ENCODE measurements at places on chromosomes 2 and 18.

GRCh38 chr18:60162388-60162787 is 210.2 kb downstream of the MC4R start:
- no peak for DNase-seq

DNA sequence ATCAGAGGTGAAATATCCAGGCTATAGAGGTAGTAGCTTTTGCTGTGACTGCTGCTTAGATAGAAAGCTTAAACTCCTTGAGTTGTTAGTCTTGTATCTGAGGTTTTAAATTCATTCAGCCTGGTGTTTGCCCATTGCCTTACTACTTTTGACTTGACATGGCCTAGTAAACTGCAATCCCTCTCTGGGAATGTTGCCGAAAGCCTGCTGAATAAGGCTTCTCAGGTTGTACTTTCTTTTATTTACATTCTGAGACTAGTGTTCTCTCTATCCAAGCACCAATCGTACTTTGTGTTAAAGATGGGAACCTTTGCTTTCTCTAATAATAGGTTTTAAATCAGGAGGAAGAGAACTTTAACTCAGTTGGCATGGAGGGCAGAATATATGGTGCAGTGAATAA is 357.6 kb upstream of the CWC22 start:
- no peak for DNase-seq

GRCh38 chr2:105627534-105627933 is 117.2 kb upstream of the NCK2 start:
- no peak for DNase-seq

GRCh38 chr2:156215656-156216055 is 116.9 kb downstream of the NR4A2 start:
- DNase-seq = no peak

- DNase-seq = no peak
Observed at GRCh38 chr2:33442528-33443079, 33.8 kb upstream of the RASGRP3 start.

- peak; percentile 58 for DNase-seq
Observed at GRCh38 chr2:128316777-128317180, 1.9 kb downstream of the HS6ST1 start.

DNA sequence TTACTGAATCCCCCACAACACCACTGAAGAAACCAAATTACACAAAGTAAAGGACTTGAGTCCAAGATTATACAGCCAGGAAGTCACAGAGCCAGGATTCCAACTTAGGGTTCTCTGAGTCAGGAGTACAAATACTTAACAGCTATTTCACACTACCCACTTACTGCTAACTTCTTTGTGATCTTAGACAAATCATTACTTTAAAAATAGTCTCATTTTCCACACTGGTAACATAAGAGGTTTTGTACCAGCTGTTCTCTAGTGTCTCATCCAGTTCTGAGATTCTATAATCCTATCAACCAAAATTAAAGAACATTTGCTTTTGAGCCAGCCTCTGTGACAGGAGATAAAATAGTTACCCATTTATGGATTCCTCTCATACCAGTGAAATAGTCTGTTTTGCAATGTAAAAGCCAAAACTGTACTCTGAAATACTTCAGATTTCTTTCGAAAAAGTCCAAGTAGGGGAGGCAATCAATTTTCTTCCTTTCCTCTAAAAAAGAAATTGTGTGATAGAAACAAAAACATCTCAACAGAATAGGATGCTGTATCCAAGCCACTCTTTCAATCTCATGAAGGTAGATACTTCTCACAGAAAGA is 157.6 kb downstream of the LRATD1 start:
- DNase-seq = no peak

- peak; percentile 85 for DNase-seq
Observed at GRCh38 chr2:190649035-190649797, at the start of gene NAB1. Gene NAB1 (plus strand): TSS chr2:190649083. CDS start chr2:190659177, 10,094 bp downstream.

- DNase-seq = no peak
Observed at GRCh38 chr18:45935591-45936335, 31.4 kb downstream of the EPG5 start.

- DNase-seq = no peak
Observed at GRCh38 chr18:69088973-69089372, 291.1 kb downstream of the CCDC102B start.

GRCh38 chr2:220857368-220857767 is 714.7 kb downstream of the EPHA4 start:
- no peak for DNase-seq

- DNase-seq = no peak
Observed at GRCh38 chr18:47146206-47146605, 4.1 kb downstream of the HDHD2 start.

GRCh38 chr2:54321047-54321446 is 65.0 kb upstream of the TSPYL6 start:
- DNase-seq = no peak

GRCh38 chr2:122883849-122884248 is 1128.4 kb downstream of the TSN start:
- DNase-seq = no peak

DNA sequence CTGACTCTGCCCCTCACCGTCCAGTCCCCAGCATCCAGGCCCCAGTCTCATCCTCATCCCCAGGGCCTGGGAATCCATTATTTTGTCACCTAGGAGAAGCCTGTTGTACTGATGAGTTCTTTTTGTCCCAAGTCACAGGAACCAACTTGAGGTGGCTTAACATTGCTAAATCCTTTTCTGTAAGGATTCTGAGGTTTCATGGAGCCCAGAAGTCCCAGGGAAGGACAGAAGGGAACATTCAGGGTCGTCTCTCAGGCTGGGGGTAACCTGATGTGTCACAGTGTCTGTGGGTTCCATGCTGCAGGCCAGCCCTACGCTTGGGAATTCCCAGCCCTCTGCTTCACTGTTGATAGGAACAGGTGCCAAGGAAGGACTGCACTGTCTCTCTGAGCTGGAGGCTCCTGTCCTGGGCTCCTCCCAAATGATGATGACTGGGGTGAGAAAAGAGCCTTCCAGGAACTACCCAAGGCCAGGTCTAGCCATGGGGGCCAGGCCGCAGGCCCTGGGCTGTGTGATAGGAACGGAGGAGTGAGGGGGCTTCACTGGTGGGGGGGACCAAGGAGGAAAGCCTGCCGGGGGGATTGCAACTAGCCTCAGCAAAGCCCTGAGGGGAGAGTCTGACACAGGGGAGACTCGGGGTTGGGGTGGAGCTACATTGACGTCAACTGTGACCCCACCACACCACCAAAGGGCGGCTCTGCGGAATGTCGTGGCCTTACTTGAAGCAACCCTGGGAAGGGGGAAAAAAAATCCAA is 145.7 kb downstream of the SMAD7 start:
- peak; percentile 54 for DNase-seq

DNA sequence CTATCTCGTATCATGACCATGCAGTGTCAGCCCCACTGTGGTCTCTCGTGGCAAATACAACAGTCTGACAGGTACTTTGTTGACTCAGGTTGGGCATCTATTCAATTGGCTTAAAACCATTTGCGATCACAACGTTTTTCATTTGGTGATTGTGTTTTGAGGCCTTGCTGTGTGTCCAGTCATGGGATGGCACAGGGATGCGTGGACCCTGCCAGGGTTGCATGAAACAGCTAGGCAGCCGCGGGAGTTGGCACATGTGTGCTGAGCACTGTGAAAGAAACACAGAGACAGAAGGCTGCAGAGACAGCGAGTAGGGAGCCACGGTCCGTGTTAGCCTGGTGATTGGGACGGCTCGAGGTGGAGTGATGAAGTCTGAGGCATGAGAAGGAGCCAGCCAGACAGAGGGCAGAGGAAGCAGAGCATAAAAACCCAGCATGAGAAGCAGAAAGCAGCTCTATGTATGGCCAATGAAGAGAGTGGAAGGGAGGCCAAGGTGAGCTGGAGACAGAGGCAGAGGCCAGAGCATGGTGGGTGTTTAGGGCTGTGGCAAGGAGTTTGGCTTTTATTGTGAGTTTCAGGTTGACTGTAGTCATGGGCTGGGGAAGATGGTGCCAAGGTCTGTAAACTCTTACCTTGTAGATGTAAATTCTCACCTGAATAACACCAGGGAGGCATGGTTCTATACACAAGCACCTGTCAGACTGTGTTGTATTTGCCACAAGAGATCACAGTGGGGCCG is 31.8 kb upstream of the IL1R1 start:
- DNase-seq = no peak

GRCh38 chr2:43040084-43040854 is 186.1 kb downstream of the ZFP36L2 start:
- DNase-seq = no peak

GRCh38 chr2:232957657-232958090 is 55.4 kb downstream of the NGEF start:
- DNase-seq = no peak

DNA sequence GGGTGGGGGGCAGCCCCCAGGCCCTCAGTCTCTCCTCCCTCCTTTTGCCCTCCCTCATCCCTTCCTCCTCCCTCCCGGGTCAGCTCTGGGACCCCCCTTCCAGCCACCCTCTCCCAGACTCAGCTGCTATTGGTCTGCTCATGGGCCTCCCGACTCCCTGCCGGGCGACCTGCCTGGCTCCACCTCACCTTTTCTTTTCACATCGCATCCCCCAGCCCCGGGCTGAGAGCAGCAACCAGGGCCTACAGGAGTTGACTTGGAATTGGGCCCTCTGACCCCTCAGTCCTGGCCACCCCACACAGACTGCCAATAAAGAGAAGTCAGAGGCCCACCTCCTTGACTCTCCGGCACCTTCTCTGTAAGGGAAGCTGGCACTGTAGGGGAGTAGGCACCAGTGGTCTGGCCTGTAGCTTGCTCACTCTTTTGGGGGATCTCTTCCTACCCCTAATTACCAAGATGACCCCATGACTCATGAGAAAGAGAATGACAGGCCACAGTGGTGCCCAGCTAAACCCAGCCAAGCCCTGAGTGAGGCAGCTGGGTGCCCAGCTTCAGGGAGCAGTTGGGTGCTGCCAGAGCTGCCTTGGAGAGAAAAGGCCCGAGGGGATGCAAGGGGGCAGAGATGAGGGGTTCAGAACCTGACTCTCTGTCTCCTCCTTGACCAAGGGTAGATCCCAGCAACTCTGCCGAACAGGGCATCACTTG is 2.0 kb upstream of the ECEL1 start:
- DNase-seq = no peak

DNA sequence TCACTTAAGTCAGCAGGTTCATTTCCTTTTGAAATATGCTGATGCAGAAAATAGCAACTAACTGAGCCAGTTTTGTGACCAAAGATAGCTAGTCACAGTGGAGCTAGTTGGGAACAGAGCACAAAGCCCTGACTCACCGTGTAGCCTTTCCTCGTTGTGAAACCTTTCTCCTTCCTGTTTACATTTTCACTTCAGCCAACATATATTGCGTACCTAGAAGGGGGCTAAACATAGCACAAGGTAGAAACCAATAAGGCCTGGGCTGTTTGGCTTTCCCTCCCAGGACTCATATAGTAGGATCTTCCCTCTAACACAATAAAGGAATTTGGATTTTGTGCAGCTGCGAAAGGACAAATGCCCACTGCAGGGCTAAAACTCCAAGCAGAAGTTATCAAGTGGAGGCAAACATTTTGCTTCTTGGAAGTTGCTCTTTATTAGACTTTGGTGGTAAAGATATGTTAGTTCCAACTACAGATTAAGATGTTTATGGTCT is 24.5 kb upstream of the LPIN2 start:
- DNase-seq = peak; percentile 42

DNA sequence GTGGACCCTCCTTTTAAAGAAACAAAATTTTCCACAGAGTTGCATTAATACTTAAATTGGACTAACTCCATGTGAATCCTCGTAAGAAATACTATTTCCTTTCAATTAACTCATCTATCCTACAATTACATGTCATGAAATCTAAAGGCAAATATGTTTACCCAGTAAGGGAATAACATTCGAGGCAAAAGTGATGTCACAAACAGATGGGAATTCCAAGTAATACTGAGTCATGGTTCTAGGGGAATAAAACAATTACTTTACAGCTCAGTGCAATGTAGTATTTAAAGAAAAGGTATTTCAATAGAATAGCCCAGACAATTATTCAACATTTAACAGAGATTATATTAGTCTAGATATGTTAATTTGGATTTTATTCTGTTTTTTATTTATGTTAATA is 205.8 kb downstream of the ZNF385B start:
- DNase-seq = no peak

DNA sequence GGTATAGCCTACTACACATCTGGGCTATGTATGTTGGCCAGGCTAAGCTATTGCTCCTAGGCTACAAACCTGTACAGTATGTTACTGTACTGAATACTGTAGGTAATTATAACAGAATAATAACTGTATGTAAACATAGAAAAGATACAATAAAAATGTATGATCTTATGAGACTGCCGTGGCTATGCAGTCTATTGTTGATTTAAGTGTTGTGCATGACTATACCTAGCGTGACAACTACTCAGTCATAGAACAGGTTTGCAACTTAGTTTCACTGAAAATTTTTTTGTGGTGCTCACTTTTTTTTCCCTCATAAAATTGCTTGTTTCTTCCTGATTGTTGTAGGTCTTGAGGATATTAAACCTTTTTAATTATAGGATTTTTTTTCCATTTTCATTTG is 25.9 kb downstream of the KCMF1 start:
- DNase-seq = no peak

GRCh38 chr18:10499230-10499629 is 26.6 kb upstream of the NAPG start:
- DNase-seq = no peak

- no peak for DNase-seq
Observed at GRCh38 chr2:135246711-135247270, 194.7 kb downstream of the RAB3GAP1 start.

- DNase-seq = no peak
Observed at GRCh38 chr2:215137741-215138340, 585 bp downstream of the ABCA12 start.

- DNase-seq = no peak
Observed at GRCh38 chr2:69466728-69467127, 29.5 kb upstream of the NFU1 start.
